ENCODE measurements at places on chromosomes 5 and 9.
A peak's percentile ranks its signal among the peaks of the same experiment; 100 is the strongest.

DNA sequence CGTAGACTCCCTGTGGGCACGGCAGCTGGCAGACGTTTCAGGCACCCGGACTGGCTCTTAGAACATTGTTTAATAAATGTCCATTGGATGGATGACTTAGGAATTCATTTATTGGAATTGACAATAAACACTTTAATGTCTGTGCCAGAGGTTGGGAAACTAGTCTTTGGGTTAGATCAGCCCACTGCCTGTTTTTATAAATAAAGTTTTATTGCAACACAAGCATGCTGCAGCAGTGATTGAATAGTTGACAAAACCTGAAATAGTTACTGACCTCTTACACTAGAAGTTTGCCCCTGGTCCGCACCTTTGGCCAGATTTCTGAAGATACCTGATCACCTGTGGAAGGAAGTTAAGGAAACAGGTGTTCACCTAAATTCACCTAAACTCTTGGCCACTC, 51.6 kb downstream of the DMRT1 start:
- no peak for DNase-seq

GRCh38 chr5:150789943-150790611, 11.5 kb downstream of the SMIM3 start:
- DNase-seq = peak; percentile 47

- no peak for DNase-seq
Observed at GRCh38 chr5:40395251-40395650, 284.5 kb upstream of the PTGER4 start.

DNA sequence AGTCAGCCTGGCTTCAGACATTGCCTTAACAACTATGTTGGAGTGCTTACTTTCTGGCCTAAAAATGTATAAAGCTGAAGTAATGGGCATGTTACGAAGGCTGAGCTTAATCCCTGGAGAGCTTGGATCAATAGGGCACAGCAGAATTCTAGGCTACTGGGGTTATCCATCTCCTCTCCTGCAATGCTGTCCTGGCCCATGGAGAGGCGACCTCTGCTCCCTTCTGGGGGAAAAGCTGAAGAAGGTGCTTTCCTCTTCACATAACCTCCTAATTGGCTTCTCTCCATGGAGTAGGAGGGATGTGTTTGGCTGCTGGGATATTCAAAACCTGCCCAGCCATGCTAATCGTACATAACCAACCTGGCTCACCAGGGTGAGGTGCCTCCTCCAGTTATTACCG, 403.5 kb downstream of the DMRT2 start:
- no peak for DNase-seq

DNA sequence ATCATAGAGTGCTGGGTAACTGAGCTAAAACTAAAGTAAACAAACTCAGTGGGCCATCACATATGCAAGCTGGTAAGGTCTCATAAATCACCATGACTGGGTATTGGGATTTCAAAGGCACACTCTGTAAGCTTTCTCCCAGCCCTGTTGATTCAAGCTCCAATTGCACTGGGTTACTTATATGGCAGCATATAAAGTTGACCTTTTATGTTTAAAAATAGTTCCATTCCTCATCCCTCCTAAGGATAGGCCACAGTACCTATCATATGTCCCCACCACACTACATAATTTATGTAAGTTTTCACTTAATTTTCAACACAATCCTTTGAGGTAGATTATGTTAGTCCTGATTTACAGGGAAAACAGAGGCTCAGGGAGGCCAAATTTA, 438.4 kb downstream of the RAB3C start:
- DNase-seq = no peak

- no peak for DNase-seq
Observed at GRCh38 chr5:54732108-54732507, 214.5 kb downstream of the SNX18 start.

GRCh38 chr9:35757892-35758275, 3.8 kb upstream of the MSMP start:
- no peak for DNase-seq

- DNase-seq = no peak
Observed at GRCh38 chr5:16013334-16014065, 166.1 kb downstream of the MARCHF11 start.

DNA sequence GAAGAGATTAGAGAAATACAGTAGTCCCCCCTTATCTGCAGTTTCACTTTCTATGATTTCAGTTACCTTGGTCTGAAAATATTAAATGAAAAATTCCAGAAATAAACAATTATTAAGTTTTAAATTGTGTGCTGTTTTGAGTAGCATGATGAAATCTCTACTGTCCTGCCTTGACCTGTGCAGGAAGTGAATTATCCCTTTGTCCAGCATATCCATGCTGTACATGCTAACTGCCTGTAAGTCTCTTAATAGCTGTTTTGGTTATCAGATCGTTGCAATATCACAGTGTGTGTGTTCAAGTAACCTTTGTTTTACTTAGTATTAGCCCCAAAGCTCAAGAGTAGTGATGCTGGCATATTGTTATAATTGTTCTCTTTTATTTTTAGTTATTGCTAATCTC, 11.2 kb upstream of the JAK2 start:
- no peak for DNase-seq

- DNase-seq = peak; percentile 27
Observed at GRCh38 chr9:136671646-136672430, 9.1 kb downstream of the EGFL7 start.

DNA sequence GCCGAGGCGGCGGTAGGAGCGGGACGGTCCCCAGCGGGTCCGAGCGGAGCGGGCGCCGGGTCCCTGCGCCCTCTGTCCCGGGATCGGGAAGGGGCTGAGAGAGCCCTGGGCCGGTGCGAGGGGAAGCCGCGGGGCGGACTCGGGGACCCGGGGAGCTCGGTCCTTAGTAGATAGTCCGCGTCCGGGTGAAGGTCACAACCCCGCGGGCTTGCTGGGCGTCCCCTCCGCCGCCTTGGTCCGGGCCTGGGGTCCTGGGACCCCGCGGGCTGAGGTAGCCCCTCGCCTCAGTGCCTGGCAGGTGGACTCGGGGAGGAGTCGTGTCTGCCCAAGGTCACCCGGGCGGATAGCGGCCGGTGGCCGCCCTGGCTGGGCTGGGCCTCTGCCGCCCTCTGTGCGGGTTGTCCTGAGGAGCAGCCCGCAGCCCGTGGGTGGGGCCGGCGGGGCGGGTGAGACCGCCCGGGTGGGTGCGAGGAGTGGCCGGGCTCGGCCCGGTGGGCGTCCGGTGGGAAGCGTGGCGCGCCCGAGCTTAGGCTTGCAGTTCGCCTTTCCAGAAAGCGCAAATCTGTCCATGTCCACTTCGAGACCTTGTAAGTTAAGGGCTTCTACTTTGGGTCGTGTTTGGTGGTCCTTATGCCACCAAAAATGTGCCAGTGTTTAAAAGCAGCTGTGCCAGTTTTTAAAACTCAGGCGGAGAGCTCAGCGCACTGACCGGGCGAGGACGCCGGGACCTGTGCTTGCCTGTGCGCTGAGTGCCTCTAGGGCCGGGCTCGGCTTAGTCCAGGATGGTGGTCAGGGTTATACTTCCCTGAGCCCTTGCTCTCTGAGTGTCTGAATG, 554 bp downstream of the SDHA start:
- DNase-seq = no peak

- no peak for DNase-seq
Observed at GRCh38 chr5:2699686-2700085, 51.8 kb downstream of the IRX2 start.

- peak; percentile 27 for DNase-seq
Observed at GRCh38 chr9:113593682-113594281, 130.3 kb downstream of the RGS3 start.

GRCh38 chr9:33106827-33107621, 30.6 kb upstream of the SMU1 start:
- no peak for DNase-seq

- DNase-seq = no peak
Observed at GRCh38 chr5:142115937-142116614, 7.5 kb downstream of the NDFIP1 start.

DNA sequence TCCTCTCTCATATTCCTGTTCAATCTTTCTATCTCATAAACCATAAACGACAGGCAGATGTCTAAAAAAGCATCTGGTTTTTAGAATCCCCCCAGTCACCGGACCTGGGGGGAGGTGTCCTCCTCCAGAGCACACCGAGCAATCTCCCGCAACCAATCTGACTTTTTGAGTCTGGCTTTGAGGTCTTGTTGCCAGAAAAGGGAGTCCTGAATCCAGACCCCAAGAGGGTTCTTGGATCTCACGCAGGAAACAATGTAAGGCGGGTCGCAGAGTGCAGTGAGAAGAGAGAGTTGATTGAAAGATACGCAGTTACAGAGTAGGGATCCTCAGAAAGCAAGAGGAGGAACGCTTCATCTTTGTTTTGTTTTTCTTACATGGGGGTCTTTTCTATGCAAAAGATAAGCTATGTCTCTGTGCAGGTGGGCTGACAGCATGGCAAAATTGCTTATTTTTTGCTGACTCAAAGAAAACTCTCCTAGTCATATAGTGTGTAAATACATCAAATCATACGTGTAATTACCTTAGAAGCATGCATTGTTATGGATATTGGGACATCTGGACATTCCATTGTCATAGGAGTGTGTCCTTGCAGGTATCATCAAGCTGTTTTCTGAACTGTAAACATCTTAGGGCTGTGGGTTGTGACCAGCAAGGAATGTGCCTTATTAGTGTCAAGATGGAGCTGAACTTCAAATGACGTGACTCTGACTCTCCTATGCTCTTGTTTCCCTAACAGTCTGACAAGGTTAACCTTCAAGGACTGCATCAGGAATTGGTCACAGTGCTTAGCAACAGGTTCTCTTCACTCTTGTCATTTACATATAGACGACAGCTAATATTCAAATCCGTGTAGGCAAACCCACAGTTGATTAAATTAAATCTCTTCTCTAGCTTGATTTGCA, 159.3 kb upstream of the DAPK1 start:
- no peak for DNase-seq

- no peak for DNase-seq
Observed at GRCh38 chr5:120697147-120697546, 233.0 kb downstream of the PRR16 start.

GRCh38 chr9:135344523-135344901, 135.1 kb upstream of the PPP1R26 start:
- no peak for DNase-seq

GRCh38 chr5:33843579-33843978, 48.2 kb downstream of the ADAMTS12 start:
- no peak for DNase-seq

- DNase-seq = no peak
Observed at GRCh38 chr5:62731022-62731421, 152.4 kb downstream of the LRRC70 start.

GRCh38 chr5:54738118-54738972, 220.8 kb downstream of the SNX18 start:
- peak; percentile 27 for DNase-seq

DNA sequence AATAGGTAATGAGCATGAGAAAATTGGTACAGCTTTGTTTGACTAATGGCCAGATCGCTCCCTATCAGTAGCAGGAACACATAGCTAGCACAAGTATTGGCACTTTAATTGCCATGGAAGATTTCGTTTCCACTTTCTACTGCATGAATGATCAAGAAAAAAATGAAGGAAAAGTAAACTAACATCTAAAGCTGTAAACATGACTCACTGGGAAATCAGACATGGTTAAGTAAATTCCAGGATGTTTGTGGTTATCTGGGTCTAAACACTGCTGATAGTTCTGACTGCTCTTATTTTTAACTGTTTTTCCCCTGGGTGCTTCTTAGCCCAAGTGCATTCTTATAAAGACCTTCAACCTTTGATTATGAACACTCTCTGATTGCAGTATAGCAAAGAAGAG, 388.9 kb downstream of the NR2F1-AS1 start:
- no peak for DNase-seq

DNA sequence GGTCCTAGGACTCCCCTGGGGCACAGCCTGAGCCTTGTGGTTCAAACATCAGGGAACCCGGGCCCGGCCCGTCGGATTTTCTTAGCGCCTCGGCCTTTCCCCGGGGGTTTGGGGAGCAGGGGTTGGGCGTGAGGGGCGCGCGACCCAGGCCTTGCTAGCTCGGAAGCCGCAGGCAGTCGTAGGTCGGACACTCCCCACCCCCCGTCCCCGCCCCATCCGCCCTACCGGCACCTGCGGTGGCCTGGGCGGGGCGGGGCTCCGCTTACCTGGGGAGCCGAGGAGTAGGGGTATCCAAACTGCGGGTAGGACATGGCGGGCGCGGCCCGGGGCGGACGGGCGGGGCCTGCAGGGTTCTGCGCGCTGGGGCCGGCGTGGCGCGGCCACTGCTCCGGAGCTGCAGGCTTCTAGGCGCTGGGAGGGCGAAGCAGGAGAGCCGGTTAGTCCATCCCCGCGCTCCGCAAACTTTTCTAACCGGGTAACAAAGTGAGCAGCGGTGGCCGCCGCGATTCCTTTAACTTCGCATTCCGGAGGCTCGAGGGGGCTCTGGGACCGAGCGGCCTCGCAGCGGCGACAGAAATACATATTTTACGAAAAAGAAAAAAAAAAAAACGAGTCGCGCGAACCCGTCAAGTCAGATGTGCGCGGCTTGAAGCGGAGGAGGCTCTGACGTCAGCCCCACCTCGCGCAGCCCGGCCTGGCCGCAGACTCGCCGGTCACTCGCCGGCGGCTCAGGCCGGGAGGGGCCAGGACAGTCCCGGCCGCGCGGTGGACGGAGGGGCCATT, at the start of gene IRX4:
TSS of gene IRX4 (minus strand) at position 589 of the 783 bp plus-strand sequence. CDS start at position 311, 278 bp downstream.
- DNase-seq = no peak

GRCh38 chr5:154580422-154580821, 102.4 kb upstream of the HAND1 start:
- DNase-seq = no peak

- DNase-seq = no peak
Observed at GRCh38 chr5:107232788-107233187, 437.9 kb downstream of the EFNA5 start.

- DNase-seq = no peak
Observed at GRCh38 chr9:76203373-76203772, 190.9 kb downstream of the RFK start.

GRCh38 chr9:18474783-18475182, 830 bp downstream of the ADAMTSL1 start:
- no peak for DNase-seq

DNA sequence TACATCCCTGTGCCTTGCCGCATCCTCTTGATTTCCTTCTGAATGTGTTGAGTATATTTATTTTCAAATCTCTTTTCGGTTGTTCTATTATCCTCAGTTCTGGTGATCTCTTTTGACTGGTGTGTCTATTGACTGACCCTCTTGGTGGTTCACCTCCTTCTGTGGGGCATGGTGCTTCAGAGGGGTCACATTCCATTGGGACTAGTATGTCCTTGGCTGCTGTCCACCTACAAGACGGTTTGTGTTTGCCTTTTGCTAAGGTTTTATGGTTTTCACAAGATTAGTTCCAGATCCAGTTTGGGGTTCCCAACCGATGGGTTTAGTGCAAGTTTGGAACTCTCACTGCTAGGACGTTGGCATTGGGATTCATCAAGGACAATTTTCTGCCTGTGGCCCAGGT, 66.6 kb downstream of the PHF2 start:
- DNase-seq = no peak

GRCh38 chr5:90477621-90478215, 3.1 kb downstream of the POLR3G start:
- DNase-seq = no peak

Measured in CD4-positive, alpha-beta T cell treated with Interleukin-1 beta for 1 hour (primary cell).